ENCODE measurements at places on chromosomes 5 and 9. TPM values are rescaled to one million over a fixed set of nuclear protein-coding genes. Genes with fewer than 3 reads are reported as not detected.

ZDHHC11 gene
- polyA plus RNA-seq = 14.7 TPM

DNA sequence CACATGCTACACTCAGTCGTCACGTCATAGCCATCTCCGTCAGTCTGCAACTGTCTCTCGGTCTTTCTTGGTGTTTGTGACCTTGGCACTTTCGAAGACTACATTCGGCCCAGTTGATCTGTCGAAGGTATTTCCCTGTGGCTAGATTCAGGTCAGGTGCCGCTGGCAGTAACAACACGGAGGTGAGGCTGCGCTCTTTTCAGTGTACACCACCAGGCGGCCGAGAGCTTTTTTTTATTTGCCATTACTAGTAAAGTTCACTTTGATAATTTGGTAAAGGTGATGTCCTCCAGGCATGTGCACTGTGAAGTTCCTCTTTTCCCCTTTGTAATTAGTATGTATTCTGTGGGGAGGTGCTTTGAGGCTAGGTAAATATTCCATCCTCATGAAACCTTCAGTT lies 49.7 kb downstream of the RNF130 start:
- DNase-seq = no peak

DNA sequence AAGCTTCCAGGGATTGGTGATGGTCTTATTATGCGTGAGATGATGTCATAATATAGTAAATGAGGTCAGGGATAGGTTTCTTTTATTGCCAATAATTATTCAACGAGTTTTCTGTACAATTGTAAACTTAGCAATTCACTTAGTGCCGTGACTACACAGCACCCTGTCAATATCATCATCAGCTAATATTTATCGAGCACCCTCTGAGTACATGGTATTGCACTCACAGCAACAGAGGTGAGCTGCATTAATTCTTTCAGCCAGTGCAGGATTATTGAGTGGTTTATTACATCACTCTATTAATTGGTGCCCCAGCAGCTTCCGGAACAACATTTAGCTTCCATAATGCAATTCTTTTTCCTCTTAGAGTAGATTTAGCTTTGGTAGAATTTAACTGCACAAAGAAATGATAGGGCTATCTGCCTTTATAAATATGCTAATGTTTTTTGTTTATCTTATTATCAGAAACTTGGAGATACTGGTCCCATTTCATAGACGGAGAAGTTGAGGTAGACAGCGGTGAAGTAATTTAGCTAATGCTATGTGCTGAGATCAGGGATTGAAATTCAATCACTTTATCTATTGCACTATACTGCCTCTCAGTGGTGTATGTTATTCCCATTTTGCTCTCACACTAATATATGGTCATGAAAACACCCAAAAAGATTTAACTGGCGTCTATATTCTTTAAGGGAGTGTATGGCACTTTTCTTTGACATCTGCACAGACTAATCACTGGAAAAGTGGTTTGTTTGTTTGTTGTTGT lies 726.1 kb upstream of the WWC1 start:
- DNase-seq = no peak

GRCh38 chr9:127076860-127077643 lies 45.4 kb downstream of the ANGPTL2 start:
- no peak for DNase-seq

DNA sequence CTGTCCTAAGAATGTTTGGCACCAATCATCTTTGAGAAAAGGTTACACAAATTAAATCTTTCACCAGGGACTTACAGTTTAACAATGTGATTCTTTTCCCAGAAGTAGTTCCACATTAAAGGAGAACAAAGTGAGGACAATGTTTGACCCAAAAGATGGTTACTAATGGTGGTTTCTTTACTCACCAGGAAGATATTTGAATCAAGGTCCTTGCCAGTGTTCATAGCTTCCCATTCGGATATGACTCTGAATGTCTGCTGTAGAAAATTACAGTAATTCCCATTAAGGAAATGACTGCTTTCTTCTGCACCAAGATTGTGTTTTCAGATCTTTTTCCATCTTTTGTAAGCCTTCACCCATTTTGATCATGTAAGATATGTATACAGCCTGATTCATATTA lies 114.6 kb upstream of the ADAMTSL1 start:
- DNase-seq = no peak

DNA sequence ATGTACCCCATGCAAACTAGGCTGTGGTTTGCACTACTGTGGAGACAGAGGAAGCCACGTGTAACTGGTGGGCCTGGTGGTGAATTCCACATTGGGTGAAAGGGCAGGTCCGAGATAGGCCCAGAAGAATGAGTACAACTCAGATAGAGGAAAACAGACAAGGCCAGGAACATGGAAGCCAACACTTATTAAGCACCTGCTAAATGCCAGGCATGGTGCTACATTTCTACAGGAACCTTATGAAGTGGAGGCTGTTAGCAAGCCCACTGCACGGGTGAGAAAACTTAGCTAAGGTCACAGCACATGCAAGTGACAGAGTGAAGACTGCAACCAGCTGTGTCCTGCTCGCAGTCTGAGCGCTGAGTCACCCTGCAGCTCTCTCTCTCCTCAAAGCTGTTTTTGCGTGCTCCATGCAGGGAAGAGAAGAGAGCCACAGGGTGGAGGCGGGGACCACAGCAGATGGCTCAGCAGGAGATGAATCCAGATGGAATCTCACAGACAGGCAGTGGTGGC lies 65.5 kb upstream of the SPTLC1 start:
- DNase-seq = no peak

Data from left kidney (tissue), 8 donors.